Fibroblast of villous mesenchyme (primary cell): ENCODE measurements at places on chromosomes 2 and 18. TPM values are rescaled to one million over a fixed set of nuclear protein-coding genes. Genes with fewer than 3 reads are reported as not detected.

OTOF gene
- total RNA-seq: under 0.01 TPM in 2 replicates

- DNase-seq: no peak
These were observed 155.4 kb upstream of the PID1 start for GRCh38 chr2:229426464-229426863.

DNA sequence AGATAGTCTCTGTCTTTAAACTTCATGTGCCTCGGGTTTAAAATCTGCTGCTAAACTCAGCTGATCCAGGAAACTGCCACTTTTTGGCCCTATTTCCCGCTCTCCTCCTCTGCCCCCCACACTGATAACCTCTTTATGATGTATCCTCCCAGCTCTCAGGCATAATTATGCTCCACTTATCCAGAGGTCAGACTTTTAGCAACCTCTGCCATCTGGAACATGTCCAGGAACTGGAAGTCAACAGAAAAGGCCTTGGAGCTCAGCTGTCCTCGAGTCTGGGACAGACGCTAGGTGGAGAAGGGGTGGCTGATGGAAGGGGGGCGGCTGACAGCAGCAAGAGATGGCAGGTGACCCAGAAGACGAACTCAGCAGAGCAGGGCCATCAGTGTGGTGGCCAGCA is 41.2 kb downstream of the ASAP2 start:
- peak; percentile 67 for DNase-seq

GRCh38 chr2:190858817-190859216 is 21.8 kb upstream of the GLS start:
- DNase-seq: peak; percentile 79

DNA sequence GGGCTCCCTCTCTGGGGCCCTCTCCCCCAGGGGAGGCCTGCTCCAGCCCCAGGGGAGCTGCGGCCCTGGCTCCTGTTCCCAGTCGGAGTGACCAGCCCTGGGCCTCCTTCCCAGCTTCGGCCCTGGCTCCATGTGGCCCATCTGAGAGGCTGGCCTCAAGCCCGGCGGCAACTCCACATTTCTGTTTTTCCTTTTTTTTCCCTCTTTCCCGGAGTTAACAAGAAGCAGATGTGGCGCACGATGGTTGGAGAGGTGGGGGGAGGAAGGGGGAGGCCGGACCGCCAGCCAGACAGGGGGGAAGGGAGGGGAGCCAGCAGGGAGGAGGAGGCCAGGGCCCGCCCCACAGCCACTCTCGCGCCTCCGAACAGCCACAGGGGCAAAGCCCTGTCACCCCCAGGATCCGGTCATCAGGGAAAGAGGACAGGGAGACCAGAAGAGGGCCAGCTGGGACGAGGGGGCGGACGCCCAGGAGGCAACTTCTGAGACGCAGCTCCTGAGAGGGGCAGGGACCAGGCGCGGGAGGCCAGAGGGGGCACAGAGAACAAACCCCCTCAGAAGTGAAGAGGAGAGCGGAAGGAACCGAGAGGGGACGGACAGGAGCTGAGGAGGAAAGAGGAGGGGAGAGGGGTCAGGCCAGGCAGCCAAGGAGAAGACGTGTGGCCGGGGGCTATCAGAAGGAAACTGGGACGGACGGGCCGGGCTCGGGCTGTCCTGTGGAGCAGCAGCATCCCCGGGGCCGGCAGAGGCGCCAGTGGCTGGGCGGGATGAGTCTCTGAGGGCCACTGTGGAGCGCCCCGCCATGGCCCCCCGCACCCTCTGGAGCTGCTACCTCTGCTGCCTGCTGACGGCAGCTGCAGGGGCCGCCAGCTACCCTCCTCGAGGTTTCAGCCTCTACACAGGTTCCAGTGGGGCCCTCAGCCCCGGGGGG is at the start of gene EMILIN1:
Gene EMILIN1, plus strand, starts transcription at position 349 of the 928 bp plus-strand sequence. Its CDS starts 451 bp downstream, at position 800.
- peak; percentile 98 for DNase-seq
